ENCODE measurements at places on chromosomes 12 and 14.

GRCh38 chr12:7344833-7345606 is 41.1 kb downstream of the ACSM4 start:
- no peak for DNase-seq

DNA sequence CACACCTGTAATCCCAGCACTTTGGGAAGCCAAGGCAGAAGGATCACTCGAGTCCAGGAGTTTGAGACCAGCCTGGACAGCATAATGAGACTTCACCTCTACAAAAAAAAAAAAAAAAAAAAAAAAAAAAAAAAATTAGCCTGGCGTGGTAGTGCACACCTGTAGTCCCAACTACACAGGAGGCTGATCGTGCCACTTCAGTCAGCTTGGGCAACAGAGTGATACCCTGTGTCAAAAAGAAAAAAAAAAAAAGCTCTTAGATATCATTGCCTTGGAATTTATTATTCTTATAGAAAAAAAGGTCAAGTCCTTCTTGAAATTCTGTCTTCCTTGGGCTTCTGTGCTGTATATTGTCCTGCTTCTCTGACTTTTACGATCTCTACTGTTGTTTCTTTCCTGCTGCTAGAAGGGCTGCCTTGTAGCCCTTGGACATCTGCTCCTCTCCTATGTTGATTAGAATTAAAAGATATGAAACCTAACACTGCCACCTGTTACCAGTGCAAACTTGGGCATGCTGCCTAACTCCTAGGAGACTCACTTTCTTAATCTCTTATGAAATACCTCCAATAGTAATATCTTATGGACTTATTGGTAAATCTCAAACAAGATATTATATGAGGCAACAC is 5.7 kb downstream of the TMEM19 start:
- no peak for DNase-seq

GRCh38 chr12:64122154-64122553 is 99.9 kb downstream of the KICS2 start:
- no peak for DNase-seq

GRCh38 chr12:105198961-105199360 is 37.0 kb downstream of the APPL2 start:
- no peak for DNase-seq

DNA sequence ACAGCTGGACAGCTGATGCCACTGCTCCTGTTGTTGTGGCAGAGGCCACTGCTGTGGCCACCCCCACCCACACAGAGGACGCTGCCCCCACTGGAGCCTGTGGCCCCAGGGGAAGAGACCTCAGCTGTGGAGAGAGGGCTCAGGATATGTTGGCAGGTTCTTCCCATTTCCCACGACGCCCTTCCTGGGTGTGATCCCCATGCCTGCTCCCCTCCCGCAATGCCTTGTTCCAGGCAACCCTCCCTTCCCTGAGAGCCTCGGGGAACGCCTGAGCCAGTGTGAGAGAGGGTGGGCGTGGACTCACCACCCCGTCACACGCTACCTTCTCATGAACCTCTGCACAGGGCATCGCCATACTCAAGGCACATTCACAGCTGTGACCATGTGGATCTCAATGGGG is 5.7 kb upstream of the KRT82 start:
- no peak for DNase-seq

DNA sequence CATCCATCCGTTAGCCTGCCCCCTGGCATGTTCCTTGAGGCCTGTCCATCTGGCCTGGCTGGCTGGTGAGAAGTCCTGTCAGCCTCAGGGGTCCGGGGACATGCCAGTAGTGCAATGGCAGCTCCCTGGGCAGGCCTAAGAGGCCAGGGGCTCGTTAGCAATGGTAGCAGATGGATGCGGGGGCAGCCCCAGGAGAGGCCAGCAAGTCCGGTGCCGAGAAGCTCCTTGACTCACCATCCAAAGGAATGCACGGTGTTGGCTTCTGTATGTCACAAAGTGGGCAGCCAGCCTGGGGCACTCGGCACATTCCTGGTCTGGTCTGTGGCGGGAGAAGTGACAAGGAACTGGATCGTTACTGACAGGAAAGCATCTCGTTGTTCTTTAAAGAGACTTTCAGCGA is 319.9 kb downstream of the CACNA1C start:
- no peak for DNase-seq

DNA sequence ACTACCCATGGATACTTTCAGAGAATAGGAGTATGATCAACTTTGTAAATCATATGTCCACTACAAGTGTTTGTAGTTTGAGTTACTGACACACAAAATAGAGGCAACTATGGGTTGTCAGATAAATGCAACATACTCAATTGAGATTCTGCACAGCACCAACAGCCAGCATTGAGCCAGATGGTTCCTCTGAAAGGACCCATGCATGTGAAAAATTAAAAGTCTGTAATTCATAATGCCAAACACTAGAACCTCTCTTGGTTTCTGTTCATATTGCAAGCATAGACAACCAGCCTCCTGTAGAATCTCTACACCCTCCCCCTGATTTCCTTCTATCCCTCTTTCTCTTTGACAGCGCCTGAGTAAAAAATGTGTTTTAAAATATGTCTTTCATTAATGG is 831.0 kb downstream of the C12orf50 start:
- no peak for DNase-seq

DNA sequence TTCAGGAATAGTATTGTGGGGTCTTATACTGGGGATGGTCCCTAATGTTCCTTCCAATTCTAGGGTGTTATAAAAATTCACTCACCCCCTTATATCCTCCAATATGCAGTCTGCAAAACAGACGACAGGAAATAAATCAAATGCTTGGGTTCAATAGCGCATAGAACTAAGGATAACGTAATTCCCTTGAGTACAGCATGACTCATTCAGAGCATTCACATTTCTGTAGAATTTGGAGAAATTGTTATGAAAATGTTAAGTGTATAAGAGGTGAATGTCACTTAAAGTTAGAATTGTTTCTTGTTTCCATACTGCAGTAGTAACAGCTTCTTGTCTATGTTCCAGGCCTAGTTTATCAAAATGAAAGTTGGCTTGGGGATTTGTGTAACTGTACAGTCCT is 271.4 kb downstream of the RPS29 start:
- no peak for DNase-seq

GRCh38 chr12:57614178-57614947 is 3.1 kb downstream of the ARHGEF25 start:
- DNase-seq, result no peak

DNA sequence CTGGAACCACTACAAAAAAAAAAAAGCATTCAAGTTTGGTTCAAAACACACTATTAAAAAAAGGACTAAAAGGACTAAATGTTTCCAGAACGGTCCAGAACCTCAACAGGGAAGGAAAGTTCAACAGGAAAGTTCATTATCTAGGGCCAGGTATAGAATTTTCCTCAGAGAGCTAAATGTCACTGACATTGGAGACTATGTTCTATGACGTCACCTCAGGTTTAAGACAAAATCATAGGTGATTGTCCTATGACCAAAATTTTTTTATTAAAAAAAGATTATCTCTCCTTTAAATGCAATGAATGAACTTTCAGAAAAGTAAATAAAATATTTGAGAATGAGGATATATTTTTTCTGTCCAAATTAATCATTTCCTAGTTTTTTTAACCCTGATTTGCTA is 746.7 kb upstream of the USP15 start:
- DNase-seq, result no peak

DNA sequence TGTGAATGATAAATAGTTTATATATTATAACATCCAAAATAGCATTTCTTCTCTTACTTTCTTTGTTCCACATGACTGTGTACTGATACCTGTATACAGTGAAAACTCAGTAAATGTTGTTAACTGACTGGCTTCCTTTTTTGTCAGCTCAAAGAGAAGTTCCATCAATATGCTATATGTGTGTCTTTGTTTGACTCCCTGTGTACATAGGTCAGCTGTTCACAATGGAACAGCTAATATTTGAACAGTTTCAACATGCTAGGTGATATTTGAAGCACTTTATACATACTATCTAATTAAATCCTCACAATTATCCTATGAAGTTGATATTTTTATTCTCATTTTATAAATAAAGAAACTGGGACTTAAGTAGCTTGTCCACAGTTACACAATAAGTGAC is 15.3 kb upstream of the KICS2 start:
- no peak for DNase-seq

Measured in dorsolateral prefrontal cortex (tissue), 122 donors.